Gastroesophageal sphincter (tissue), 4 donors: ENCODE measurements at places on chromosomes 11 and 22. TPM values are rescaled to one million over a fixed set of nuclear protein-coding genes. Genes with fewer than 3 reads are reported as not detected.

- no peak for ATAC-seq
Observed at GRCh38 chr22:16806401-16806800, 18.8 kb downstream of the XKR3 start.

DNA sequence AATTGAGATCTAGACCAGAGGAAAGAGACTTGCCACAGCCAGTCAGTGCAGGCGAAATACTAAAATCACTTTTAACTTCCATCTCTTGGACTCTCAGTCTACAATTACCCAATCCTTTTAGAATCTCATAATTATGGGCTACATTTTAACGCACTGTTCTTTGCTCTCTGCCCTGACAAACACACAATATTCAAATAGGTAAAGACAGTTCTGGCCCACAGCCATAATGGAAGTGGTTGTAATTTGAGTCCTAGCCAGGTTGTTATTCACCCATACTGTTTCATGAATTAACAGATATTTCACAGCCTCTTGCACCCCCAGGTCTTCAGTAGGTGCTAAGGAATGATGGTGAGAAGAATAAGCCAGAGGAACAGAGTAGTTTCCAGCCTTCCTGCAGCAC lies 830 bp downstream of the C11orf97 start:
- no peak for ATAC-seq

DNA sequence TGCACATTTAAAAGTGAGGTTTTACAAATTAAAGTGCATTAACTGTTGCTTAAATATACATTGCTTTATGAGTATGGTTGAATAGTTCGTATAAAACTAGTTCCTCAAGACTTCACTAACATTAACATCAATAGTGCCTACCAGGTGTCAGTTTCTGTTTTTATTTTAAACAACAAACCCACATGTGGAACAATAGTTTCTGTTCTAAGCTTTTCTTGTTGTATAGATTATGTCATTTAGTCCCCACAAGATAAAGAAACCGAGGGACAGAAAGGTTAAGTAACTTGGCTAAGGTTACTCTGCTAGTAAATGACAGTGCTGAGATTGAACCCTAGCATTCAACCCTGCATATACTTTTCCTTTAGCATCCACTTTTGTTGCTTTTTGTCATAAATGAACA lies 41.4 kb upstream of the ST14 start:
- ATAC-seq = no peak

The TSSK2 gene
- not detected for total RNA-seq

DNA sequence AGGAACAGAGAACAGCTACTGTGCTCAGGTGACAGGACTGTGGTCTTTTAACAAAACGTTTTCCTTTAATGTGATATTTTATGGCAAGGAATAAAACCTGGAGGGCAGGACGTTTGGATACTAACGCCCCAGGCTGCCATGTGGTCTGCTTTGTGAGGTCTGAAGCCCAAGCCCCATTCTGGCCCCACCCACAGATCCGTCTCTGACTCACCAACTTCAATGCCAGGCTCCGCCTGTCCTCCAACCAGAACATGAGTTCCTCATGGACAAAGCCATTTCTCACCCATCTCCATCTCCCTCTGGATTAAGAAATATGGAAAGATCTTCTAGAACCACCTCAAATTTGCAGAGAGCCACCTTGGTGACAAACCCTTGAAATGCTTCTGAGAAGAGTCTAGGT lies 148.8 kb downstream of the CRYBB2 start:
- no peak for ATAC-seq

DNA sequence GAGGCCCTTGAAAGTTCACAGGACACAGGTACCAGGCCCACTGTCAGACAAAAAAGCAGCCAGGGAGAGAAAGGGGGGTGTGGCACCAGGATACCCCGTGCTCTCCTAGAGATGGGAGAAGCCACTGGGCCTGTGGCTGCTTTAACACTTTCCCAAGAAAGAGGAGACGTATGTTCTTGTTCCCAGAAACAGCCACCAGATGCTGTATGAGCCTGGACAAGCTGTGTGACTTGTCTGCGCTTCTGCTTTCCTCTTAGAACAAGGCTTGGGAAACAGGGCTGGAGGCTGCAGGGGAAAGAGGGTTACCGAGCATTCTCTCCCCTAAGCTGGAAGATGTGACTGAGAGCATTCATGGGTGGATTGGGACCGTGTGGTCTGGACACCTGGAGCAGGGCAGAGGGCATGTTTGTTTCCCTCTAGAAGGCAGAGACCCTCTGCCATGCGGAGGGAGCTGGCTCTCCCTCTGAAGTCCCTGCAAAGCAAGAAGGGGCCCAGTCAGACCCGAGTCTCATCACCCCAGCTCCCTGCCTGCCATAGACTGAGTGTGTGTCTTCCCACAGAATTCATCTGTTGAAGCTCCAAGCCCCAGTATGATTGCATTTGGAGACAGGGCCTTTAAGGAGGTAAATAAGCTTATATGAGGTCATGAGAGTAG lies 74.1 kb downstream of the TRIM29 start:
- ATAC-seq = no peak

GRCh38 chr22:17627961-17628405 lies 566 bp downstream of the ATP6V1E1 start:
- no peak for ATAC-seq

GRCh38 chr11:78418584-78419211 lies 1.1 kb upstream of the GAB2 start:
- ATAC-seq = no peak

- no peak for ATAC-seq
Observed at GRCh38 chr11:110773442-110773841, 61.2 kb upstream of the ARHGAP20 start.

DNA sequence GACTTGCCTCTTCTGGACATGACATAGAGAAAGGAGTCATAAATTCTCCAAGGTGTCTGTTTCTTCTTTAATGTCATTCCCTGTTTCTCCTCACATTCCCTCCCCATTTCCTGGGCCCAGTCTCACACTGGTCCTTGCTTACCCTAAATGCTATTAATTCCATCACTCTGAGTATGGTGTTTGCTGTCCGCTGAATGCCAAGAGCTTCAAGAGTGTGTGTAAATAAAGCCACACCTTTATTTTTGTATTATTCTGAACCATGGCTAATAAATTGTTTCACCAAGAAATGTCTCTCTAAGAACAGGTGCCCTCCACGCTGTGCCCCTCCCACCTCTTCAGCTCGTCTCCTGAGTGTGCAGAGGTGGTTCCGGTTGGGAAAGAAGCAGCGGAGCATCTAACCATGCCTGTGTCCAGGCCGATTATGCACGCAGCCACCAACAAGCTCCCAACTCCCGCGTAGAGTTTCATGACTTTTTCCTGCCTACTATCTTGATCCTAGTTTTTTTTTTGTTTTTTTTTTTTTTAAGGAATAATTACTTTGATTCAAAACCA lies 8.6 kb downstream of the TMEM121B start:
- ATAC-seq = no peak

DNA sequence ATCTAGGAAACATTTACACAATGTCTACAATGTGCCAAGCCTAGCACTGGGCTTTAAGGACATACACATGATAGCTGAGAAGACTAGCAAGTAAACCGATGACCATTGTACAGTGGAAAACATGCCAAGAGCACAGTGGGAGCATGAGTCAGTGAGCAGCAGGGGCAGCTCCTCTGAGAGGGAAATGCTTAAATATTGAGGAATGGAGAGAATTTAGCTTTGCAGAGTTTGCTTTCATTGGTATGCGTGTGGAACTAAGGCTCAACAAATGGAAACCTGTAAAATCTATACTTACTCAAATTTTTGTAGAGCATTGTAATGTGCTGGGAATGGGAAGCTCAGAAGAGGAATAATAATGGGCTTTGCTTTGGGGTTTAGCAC lies 282.3 kb downstream of the ST3GAL4 start:
- no peak for ATAC-seq

GRCh38 chr11:126840201-126840886 lies 160.2 kb downstream of the KIRREL3 start:
- no peak for ATAC-seq

DNA sequence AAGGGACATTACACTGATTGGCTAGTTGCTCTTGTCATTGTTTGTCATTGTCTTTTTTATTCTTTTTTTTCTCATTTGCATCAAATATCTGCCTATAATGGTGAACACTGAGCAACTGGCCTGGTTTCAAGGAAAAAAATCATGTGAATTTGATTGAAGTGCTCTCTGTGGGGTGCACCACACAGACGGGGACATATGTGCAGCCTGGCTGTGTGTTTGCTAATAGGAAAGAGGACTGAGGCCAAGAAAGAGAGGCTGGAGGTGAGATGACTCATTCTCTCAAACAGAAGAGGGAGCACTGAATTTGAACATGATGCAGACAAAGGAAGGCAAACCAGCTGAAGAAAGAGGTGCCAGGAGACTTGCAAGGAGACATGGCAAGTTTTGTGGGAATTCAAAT lies 684.9 kb upstream of the CCDC90B start:
- no peak for ATAC-seq

DNA sequence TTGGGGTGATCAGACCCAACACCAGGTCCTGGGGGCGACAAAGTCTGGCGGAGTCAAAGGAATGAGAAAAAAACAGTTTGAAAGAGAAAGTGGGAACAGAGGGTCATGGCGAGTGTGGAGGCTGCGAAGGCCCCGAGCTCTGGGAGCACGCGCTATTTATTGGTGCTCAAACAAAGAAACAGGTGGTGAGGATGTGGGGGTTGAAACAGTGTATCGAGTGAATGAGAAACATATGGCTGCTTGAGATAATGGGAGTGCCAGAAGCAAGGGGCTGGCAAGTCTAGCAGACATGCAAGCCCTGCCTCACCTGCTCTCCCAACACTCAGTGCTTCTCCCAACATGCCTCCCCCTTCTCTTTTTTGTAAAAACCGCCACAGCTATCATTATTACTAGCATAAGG lies 7.8 kb upstream of the DUSP18 start:
- no peak for ATAC-seq
